ENCODE measurements at places on chromosomes 2 and 18.

- DNase-seq, result no peak
Observed at GRCh38 chr2:72037261-72037666, 110.4 kb downstream of the CYP26B1 start.

DNA sequence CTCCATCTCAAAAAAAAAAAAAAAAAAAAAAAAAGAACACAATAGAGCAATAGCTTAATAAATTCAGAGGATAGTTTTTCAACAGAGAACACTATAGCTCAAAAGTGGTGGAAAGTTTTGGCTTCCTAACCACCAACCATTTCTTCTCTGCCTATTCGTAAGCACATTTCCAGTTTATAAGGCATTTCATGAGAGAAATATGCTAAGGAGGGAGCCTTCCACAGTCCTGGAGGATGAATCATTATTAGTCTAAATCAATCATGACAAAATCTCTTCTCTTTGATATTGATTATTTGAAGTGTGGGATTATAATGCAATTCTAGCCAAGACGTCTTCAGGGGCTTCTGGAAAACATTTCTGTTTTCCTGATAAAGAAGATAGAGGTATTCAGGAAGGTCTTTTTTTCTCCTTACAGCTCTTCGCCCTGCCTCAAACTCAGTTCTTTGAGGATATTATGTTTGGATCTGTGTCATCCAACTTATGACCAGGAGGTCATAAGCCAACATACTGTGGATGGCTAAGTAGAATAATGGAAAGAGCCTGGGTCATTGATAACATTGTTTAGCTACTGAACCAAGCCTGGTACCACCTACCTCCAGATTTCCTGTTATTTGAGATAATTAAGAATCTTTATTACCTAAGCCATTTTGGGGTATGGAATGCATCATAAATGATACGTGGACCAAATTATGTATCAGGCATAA, 207.3 kb downstream of the TRIB2 start:
- DNase-seq, result no peak

- DNase-seq, result no peak
Observed at GRCh38 chr2:56021136-56021474, 97.5 kb upstream of the EFEMP1 start.

DNA sequence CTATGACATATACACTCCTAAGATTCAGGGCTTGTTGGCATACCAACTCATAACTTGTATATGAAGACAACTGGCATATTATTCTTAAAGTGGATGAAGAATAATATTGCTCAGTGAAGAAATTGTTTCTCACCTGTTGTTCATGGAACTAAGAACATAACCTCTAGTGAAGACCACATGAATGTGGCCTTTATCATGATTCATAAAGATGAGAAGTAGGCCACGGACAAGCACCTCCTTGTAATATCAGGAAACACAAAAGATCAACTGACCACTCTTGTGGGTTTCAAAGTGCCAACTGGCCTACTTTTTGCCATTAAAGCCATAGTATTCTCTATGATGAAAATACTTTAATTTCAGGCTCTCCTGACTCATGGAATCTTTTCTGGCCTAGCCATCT, 407.4 kb downstream of the GRB14 start:
- no peak for DNase-seq

- no peak for DNase-seq
Observed at GRCh38 chr2:120222186-120223033, 790 bp downstream of the TMEM185B start.

DNA sequence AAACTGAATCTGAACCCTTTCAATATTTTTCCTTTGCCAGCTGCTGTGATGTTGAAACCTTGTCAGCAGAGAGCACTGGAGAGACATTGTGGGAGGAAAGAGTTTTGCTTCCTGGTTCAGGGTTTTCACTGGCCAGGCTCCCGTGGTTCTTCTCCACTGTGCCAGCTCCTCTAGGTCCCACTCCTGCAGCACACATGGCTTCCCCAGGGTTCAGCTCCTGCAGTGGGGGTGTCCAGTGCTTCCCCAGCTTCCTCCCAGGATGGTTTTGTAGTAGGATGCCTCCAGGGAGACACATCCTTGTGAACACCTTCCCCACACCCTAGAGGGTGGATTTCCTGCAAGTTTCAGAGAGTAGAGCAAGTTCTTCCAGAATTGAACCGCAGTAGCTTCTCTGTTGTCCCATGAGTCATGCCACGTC, 24.0 kb upstream of the SULT1C3 start:
- peak; percentile 17 for DNase-seq

- DNase-seq, result no peak
Observed at GRCh38 chr2:218405746-218406208, 6.1 kb downstream of the CTDSP1 start.

GRCh38 chr18:38263066-38263465, 697.5 kb upstream of the CELF4 start:
- DNase-seq, result no peak

GRCh38 chr2:1874101-1874865, 130.0 kb upstream of the PXDN start:
- DNase-seq, result no peak
